Activated T-helper 1 cell treated with anti-CD3 and anti-CD28 coated beads, Interleukin-2, amount 50 U/mL, for 16 hours (primary cell): ENCODE measurements at places on chromosomes 3 and 15.

DNA sequence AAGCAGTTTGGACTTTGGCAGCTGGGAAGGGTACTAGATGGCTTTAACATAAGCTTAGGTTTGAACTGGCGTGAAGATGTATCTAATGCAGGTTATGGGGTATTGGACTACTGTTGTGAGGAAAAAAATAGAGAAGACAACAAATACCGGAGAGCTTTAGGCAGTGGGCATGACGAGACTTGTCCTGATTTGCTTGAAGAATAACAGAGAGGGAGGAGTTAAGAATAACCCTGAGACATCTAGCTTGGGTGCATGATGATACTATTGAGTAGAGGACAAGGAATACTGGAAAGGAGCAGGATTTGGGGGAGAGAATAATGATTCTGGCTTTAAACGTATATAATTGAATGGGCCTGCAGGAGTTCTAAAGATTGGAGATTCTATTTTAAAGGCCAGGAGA is 249.5 kb upstream of the AZI2 start:
- no peak for DNase-seq

DNA sequence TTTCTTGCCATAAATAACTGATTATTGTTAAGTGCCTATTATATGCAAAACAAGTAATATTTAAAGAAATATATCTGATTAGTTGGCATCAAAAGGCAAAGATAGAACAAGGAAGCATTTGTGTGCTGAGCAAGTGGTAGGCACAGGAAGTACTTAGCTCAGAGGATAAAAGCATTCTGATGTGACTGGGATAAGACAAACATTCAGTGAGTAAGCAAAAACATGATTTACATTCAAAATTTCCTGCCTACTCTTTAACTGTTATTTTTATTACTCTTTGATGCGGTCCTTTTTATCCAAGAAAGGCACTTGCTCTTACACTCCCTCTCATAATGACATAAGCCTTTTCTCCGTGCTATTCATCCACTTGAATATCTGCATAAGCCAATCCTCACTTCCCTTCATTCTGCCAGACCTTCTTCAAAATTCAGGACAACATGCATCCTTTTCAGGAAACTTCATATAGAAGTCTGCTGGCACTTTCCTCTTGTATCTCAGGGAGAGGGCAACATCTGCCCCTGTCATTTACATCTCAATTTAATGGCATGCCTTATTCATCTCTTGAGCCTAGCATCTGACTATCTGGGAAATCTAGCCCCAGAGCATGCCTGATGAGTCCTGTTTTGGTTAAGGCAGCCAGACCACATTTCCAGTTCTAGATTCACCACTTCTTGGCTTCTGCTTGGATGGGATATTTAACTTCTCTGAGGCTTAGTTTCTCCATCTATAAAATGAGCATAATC is 478.2 kb upstream of the ROBO2 start:
- no peak for DNase-seq

GRCh38 chr3:81218023-81218422 is 543.4 kb downstream of the GBE1 start:
- DNase-seq, result no peak

DNA sequence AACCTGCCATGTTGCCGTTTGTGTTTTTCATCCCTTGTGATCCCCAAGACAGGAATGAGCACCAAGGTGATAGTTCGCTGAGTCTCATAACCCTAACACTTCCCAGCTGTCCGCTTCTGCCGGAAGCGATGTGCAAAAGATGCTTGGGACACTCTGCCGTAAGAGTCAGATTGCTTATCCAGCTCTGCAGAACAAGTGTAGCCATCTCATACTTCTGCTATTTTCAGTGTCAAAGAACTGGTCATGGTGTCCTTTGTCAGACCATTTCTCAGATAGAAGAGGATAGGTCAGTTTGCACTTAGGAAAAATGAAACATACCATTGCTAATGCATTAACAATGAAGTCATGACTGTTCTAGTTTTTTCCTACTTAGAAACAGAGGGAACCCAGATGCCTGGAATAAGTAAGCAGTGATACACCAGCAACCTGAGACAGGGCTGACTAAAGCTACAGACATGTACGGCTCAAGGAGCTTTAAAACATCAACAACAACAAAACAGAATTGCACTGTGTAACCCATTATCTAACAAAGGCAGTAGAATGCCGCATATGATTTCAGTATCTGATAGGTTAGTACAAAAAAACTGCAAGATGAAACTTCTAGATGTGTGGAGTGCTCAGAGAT is 134.0 kb upstream of the IL12A start:
- no peak for DNase-seq

DNA sequence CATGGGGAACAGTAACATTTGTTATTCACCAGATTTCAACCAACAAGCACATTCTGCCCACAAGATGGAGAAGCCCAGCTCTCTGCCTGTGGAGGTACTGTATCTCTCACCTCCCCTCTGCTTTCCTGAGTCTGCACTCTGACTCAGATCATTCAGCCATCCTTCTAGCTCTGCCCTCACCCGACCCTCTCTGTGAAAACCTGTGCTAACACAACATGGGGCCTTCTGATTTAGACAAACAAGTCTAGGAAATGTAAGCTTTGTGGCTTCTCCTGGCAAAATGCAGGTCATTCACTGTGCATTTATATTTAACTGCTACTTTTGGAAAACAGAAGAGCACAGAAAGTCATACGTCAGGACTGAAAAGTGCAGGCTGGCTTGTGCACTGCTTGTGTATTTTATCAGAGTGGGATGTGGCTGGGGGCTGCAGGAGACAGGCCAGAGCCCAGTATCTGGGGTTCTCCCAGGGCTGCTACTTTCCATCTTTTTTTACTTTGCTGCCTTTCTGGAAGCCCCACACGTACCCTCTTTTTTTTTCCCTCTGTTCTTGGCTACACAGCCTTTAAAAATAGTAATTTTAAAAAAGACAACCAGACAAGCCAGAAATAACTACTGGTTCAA is 50.8 kb downstream of the SUSD5 start:
- no peak for DNase-seq

- DNase-seq, result no peak
Observed at GRCh38 chr3:174125267-174125824, 727.8 kb downstream of the NLGN1 start.

GRCh38 chr3:116930786-116931185 is 221.2 kb downstream of the TUSC7 start:
- no peak for DNase-seq

DNA sequence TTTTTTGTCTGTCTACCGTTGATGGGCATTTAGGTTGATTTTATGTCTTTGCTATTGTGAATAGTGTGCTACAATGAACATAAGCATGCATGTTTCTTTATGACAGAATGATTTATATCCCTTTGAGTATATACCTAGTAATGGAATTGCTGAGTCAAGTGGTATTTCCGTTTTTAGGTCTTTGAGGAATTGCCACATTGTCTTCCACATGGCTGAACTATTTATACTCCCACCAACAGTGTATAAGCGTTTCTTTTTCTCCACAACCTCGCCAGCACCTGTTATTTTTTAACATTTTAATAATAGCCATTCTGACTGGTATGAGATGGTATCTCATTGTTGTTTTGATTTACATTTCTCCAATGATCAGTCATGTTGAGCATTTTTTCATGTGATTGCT is 89.6 kb upstream of the GALNT15 start:
- DNase-seq, result no peak

DNA sequence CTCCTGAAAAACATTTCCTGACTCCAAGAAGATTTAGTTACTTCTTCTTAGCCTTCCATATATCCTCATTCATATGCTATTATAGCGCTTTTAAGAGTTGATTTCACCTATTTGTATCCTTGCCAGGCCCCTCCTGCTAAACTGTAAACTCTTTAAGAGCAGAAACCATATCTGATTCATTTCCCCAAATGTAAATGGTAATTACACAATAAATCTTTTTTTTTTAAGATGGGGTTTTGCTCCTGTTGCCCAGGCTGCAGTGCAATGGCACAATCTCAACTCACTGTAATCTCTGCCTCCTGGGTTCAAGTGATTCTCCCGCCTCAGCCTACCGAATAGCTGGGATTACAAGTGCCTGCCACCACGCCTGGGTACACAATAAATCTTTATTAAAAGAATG is 4.5 kb downstream of the DLEC1 start:
- no peak for DNase-seq

DNA sequence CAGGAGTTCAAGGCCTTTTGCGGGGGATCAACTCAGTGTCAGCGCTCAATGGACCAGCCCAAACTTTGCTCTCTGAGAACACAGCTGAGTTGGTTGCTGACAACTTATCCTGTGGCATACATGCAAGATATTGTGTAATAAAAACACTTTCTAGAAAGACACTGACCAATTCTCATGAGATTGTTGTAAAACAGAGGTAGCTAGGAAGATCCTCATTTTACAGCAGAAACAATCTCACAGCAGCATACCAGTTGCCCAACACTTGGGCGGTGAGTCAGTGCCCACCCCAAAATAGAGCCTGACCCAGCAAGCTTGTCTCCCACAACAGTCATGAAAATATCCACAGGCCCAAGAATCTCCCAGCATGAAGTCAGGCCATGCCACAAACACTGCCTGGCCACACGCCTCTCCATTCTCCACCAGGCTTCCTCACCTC is 18.2 kb downstream of the KLHL6 start:
- no peak for DNase-seq

GRCh38 chr15:68667800-68668625 is 89.2 kb downstream of the CORO2B start:
- no peak for DNase-seq

DNA sequence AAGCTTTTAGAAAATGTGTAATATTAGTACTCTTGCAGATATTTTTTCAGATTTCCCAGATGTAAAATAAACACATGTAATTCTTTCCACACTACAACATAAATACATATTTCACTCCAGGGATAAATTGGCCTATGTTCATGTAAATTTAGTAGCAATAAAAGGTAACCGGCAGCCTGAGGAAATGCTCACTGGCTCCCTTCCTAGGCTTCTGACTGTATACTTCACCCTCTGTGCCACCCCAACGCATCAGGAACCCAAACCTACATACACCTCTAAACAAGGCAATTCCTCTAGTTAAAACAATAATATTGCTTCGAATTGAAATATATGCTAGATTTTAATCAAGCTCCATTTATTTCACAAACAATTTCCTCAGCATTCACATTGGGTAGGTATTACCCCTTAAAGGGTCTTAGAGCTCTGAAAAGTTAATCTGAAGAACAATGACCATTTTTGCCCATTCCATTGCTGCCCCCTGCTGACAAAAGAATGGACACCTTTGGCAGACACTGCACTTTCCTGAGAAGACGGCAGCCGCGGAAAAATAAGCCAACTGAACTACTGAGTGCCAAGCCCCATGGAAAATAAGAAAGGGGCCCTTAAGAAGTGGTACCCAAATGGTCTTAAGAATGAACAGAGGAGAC is 212.5 kb downstream of the OSBPL10 start:
- DNase-seq, result peak; percentile 6

DNA sequence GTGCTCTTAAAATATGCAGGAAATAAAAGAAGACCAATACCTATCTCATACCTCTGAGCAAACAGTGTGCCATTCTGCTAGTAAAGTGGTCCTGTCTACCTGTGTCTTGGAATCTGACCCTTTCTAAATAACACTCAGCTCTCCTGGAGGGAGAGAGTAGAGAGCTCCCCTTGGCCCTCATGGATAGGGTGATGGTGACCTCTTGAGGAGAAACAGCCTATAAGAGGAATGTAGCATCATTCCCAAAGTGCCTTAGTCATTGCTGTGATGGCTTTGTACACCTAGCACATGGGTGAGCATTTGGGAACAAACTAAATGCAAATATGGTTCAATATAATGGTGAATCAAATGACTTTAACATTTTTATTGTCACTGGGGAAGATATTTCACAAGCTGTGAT is 10.0 kb downstream of the SNTN start:
- no peak for DNase-seq

DNA sequence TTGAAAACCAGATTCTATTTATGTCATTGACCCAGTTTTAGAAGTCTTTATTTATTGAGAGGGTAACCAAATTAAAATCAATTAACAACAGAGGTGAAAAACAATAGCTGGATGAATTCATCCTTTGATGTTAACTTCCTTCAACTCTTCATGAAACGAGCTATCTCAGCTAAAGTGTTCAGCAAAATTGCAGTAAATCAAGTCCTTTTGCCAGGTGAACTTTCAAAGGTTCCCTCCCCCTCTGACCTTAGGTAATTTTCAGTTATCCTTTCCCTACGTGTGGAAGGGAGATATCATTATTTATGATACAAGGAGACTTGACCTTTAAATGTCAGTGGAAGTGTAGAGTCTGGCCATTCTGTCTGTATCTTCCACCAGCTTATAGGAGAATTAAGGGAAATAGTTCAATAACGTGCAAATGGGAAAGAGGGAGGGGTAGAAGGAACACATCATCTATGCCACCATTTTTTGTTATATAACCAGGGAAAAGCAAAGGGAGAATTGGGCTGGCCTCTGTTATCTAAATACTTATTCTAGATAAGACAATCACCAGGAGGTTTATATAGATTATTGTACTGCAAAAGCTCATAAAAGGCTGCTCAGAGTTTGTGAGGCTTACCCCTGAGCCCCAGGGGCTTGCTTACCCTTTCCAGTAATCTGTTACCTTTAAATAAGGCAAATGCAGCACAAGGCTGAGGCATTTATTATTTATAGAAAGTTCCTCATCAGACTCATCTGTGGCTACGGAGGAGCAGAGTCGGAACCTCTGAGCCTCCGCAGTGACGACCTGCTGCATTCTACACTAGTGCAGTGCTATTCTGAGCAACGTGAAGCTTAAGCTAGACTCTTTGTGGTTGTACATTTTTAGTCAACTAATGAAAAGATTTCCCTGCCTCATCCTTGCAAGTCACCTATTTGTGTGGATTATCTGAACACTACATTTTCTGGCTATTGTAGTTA is 97.7 kb upstream of the ZBED2 start:
- no peak for DNase-seq

DNA sequence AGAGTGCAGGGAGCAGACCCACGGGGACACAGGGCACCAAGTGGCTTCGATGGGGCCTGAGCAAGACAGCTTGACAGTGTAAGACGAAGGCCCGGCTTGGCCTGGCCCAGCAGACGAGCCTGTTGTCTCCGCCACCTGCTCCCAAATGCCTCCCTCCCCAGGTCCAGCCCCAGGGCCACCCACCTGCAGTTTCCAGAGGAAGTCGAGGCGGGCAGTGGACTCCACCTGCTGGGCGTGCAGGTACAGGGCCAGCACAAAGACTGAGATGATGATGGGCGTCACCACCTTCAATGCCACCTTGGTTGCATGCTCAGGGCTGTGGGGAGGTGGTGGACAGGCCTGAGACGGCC is 94.1 kb downstream of the SEC22A start:
- no peak for DNase-seq

DNA sequence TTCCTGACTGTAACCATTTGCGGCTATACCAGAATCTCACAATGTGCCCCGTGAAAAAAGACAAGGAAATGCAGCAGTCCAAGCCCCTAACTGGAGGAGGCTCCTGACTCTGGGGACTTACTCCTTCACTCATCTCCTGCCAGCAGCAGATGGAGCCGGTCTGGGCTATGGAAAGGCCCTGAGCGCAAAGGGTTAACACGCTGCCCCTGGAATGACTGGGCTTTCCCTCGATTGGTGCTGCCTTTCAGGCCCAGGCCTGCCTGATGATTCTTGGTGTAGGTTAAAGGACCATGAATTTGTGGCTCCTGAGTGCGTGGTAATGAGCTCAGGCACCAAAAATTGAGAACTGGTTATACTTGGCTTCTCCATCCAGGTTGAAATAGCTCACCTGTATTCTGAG is 42.3 kb upstream of the GALNT15 start:
- no peak for DNase-seq

- DNase-seq, result no peak
Observed at GRCh38 chr3:76943058-76943457, 96.8 kb upstream of the ROBO2 start.
